Activated CD4-positive, CD25-positive, alpha-beta regulatory T cell treated with anti-CD3 and anti-CD28 coated beads, Interleukin-2, amount 50 U/mL, for 16 hours (primary cell): ENCODE measurements at places on chromosomes 4 and X.
A peak's percentile ranks its signal among the peaks of the same experiment; 100 is the strongest.

- DNase-seq, result no peak
Measured at GRCh38 chr4:10688022-10688421, 3.5 kb upstream of the CLNK start.

DNA sequence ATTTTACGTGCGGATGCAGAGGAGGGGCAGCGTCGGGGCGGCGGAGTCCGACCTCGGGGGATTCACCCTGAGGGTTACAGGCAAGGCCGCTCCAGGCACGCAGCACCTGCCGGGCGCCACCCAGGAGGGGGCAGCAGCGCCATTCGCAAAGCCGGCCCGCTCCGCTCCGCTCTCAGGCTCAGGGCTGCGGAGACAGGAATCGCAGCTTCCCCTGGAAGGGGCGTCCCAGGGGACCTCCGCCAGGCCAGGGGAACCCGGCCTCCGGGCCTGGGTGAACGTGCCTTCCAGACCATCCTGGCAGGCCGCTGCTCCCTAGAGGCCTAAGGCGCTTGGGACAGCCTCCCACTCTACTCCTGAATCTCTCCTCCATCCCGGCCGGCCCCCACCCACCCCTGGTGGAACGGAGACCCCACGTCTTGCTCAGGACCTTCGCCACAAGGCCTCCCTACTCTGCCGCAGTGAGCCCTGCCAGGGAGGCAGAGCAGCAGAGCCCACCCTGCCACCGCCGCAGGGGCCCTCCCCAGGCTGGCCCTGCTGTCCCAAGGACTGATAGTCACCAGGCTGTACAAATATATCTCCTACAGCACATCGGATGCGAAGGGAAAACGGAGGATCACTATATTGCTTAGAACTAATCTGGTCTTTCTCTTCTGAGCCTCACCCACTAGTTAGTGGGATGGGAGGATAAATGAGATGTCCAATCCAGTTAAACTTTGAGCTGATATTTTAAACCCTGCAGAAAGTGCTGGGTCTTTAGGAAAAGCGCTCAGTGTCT lies 115.0 kb downstream of the SMIM20 start:
- peak; percentile 23 for DNase-seq

DNA sequence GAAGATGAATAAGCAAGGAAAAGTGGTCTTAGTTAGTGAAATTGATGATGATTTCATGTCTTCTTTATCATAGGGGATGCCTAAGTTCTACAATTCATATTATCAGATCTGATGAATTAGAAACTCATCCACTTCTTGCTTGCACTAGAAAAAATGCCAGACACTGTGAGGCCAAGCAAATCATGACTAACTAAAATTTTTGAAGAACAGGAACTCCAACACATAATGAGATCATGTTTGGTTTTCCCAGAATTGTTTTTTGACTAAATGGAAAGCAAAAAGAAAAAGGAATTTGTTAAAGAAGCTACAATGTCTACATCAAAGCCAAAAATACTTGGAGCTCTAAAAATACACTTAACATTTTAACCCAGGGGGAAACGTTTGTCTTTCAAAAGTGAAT lies 120.4 kb downstream of the ARSF start:
- no peak for DNase-seq

DNA sequence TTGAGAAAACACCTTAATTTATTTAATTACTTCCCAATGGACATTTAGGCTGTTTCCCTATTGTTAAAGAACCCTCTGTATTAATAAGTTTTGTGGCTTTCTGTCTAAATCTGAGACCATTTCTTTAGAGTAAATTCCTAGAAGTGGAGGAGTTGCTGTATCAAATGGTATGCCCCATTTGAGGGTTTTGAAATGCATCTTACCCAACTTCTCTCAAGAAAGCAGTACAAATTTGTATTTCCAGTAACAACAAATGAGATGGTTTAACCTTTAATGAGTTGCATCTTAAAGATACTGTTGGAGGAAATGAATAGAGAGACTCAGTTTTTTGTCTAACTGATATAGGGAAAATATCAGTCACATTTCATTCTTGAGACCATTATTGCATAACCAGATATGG lies 70.5 kb upstream of the CBLL2 start:
- DNase-seq, result no peak

GRCh38 chrX:10156199-10157031 lies at the start of gene CLCN4:
Gene CLCN4, plus strand, starts transcription at chrX:10156975. Its CDS starts 28,058 bp downstream, at chrX:10185033.
- DNase-seq, result no peak

DNA sequence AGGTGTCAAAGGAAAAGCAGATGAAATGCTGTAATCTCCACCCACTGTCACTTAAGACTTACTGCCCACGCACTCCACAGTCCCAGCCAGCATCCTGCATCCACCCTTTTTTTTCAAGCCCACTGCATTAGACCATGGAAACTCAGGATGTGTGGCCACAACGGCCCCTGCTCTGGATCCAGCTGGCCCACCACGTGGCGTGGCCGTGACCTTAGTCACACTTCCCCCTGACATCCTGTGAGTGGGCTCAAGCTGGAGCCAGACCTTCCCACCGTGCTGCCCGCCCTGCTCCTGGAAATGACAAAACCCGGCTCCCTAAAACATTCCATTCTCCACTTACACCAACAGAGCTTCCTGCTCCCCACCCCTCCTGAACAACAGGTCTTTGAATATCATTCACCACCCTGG lies 588.3 kb upstream of the DIPK2B start:
- no peak for DNase-seq

GRCh38 chrX:109707720-109708119 lies 25.3 kb downstream of the ACSL4 start:
- no peak for DNase-seq

DNA sequence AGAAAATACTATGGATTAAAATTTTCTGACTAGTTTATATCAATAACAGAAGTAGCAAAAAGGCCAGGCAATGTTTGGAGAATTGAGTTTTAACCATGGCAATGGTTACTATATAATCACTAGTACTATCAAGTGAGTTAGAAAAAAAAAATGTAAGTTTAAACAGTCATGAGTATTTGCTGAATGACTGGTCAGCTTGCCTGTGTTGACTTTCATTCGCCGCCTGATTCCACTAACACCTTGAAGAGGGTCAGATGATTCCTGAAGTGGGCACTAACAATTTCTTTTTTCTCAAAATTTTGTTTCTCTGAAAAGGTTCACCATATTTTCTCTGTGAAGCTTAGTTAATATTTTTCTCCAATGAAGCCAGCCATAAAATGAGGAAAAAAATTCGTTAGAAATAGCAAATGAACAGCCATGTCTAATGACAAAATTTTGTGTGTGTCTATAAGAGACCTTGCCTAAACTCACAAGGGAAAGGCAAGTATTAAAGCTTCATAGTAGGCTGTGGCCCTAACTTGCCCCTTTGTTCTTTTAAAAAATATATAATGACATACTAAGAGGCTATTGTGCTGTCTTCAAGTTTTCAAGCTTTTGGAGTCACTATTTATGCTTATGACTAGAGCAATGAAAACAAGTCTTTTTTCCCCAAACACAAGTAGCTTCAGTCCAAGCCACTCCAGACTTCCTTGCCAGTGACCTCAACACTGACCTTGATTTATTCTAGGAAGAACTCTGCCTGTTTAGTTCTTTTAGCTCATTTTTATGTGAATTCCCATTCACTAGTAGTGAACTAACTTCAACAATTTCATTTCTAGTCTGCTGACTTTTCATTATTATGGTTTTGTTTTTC lies 18.4 kb upstream of the FHDC1 start:
- no peak for DNase-seq
